ENCODE measurements at places on chromosomes 13 and 19. TPM values are rescaled to one million over a fixed set of nuclear protein-coding genes. Genes with fewer than 3 reads are reported as not detected.

The PLK5 gene
- 0.12 TPM for total RNA-seq

The RXFP2 gene
- 0.41 TPM for total RNA-seq

The TTYH1 gene
- 3.2 TPM for total RNA-seq

The GPR12 gene
- 0.06 TPM for total RNA-seq
